ENCODE measurements at places on chromosomes 4 and X.

- no peak for DNase-seq
Observed at GRCh38 chr4:79141530-79141929, 184.3 kb downstream of the NAA11 start.

GRCh38 chrX:71998836-71999509 is 88.3 kb downstream of the NHSL2 start:
- DNase-seq = no peak

DNA sequence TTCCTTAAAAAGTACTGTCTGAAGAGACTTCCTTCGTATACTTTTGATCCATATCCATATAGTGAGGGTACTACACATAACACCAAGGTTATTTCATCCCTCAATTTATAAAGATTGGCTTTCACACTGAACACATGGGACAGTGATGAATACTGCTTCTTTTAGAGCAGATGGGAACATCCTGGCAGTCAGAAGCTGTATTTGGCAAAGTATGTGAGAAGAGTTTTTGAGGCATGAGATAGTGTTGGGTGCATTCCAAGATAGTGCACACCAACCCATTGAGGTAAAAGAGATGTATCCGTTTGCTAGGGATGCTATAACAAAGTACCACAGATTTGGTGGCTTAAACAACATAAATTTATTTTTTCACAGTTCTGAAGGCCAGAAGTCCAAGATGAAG is 141.1 kb downstream of the MOSPD2 start:
- DNase-seq = no peak

GRCh38 chr4:10082047-10082446 is 34.6 kb downstream of the WDR1 start:
- no peak for DNase-seq

GRCh38 chrX:99248180-99248579 is 1161.9 kb downstream of the PCDH19 start:
- DNase-seq = no peak

DNA sequence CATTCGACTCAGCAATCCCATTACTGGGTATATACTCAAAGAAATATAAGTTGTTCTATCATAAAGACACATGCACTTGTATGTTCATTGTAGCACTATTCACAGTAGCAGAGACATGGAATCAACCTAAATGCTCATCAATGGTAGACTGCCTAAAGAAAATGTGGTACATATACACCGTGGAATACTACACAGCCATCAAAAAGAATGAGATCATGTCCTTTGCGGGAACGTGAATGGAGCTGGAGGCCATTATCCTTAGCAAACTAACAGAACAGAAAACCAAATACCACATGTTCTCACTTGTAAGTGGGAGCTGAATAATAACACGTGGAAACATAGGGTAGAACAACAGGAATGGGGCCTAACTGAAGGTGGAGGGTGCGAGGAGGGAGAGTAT is 44.9 kb downstream of the TMEM131L start:
- DNase-seq = no peak

DNA sequence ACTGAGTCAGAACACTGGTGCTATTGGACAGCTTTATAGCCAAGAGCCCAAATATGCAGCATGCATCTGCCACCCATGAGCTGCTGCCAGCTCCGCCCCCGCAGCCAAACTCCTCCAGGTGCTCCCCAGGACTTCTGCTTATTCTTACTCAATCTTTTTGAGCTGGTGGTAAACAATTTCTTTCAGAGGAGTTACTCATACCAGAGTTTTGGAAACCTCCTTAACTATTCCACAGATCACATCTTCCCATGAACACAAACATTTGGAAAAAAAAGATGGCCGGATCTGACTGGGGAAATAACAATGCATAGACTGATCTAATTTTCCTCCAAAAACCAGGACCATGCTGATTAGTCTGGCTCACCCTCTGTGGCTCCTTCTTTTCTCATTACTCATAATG is 399.9 kb downstream of the GPM6A start:
- no peak for DNase-seq

- no peak for DNase-seq
Observed at GRCh38 chr4:150457802-150458201, 124.1 kb upstream of the MAB21L2 start.

GRCh38 chr4:20422398-20422797 is 170.7 kb downstream of the SLIT2 start:
- DNase-seq = no peak

- no peak for DNase-seq
Observed at GRCh38 chrX:103722505-103722904, 11.8 kb downstream of the TMEM31 start.

DNA sequence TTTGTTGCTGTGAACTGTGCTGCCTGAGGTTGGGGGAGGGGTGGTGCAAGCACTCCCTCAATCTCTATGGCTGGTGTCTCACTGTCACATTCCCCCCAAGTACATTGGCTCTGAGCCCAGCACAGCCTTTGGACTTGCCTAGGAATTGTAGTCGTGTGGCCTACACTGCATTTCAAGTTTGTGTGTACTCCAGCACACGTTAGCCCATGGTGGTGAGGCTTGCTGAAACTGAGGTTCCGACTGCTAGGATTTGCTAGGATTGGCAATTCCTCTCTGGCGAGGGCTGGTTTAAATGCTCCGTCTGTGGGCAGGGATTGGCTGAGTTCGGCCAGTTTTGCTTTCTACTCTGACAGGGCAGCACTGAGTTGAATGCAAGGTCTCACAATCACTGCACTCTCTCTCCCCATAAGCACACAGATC is 121.7 kb upstream of the CXXC4 start:
- no peak for DNase-seq

DNA sequence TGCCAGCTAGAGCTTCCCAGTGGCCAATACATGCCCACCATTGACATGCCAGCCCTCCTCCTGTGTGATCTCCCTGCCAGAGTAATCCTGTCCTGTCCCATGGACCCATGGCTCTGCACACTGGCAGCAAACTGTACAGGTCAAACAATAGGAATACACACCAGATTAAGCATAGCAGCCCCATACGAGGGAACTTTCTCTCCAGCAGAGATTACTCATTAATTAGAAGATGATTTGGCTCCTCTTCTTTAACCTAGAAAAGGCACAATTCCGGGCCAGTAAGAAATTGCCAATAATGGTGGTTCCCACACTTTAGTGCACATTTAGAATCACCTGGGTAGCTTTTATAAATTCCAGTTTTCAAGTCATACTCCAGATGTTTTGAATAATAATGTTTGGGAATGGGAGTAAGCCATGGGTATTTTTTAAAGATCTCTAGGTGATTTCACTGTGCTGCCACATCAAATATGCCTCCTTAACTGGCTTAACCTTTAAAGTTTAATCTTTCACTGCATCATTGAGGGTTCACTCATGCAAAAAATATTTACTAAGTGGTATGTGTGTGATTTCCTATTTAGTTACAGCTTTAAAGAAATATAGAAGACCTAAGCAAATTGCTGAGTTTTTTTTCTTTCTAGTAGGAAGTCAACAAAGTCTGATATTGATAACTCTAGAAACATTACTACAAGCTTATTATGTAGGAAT is 277.6 kb upstream of the NWD2 start:
- DNase-seq = no peak

DNA sequence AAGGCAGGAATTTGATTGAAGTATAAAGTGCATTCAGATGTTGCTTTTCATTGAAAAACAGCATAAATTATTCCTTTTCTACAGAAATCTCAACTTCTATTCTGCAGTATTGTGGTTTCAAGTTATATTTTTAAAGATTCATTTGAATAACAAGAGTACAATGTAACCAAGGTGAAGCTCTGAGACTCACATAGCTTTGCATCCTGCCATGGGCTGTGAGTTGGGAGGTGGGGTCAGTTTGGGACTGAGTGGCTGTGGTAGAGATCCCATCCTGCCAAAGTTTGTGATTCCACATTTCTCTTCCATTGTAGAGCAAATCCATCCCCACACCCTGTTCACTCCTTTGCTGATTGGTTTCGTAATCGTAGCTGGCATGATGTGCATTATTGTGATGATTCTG is 69.2 kb downstream of the KIT start:
- DNase-seq = no peak

GRCh38 chr4:148258535-148258934 is 183.7 kb downstream of the NR3C2 start:
- DNase-seq = no peak

DNA sequence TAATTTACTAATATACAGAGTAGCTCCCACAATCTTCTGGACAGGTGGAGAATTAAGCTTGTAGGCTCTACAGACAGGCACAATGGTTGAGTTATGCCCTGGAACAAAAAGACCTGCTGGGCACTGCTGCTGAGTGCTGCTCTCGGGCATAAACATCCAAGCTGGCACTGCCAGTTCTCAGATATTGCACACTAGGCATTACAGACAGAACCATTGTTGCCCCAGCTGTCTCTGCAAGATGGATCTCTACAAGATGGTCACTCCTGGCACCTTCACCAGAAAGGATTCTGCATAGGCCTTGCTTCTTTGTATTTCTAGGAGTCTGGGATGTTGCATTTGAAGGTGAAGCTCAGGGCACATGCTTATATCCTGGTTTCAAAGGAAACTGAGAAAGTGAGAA is 527.1 kb downstream of the STIM2 start:
- DNase-seq = no peak

- no peak for DNase-seq
Observed at GRCh38 chr4:85776096-85776495, 301.1 kb downstream of the ARHGAP24 start.

- no peak for DNase-seq
Observed at GRCh38 chr4:158998624-158999023, 104.3 kb upstream of the RAPGEF2 start.

GRCh38 chrX:154988719-154989118 is 33.8 kb downstream of the F8 start:
- DNase-seq = no peak

- no peak for DNase-seq
Observed at GRCh38 chr4:152708796-152709195, 29.0 kb upstream of the TMEM154 start.

GRCh38 chrX:39805022-39805421 is 292.7 kb downstream of the BCOR start:
- no peak for DNase-seq

- DNase-seq = no peak
Observed at GRCh38 chrX:150429594-150429993, 66.5 kb downstream of the MAMLD1 start.

DNA sequence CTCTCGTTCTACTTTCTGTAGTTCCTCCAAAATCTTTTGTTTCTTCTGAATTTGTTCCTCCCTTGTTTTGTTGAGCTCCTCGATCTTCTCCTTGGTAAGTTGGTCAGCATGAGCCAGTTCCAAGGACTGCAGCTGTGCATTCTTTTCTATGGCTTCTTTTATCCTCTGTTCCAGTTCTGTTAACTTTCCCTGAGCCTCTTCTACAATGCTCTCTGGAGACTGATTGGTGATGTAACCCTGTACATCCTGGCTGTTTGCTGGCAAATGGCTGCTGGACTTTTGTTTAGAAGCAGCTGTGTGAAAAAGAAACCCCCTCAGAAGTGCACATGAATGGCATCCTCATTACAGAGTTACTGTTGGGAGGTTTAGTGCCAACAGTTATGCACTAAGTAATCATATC is 70.5 kb upstream of the COX18 start:
- no peak for DNase-seq

- DNase-seq = no peak
Observed at GRCh38 chr4:142414366-142414990, 431.6 kb downstream of the INPP4B start.

DNA sequence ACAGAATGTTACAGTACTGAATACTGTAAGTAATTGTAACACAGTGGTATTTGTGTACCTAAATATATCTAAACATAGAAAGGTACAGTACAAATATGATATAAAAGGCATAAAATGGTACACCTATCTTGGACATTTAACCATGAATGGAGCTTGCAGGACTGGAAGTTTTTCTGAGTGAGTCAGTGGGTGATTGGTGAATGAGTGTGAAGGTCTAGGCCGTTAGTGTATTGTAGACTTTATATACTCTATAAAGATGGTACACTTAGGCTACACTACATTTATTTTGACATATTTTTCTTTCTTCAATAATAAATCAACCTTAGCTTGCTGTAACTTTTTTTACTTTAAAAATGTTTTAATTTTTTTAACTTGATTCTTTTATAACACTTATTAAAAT is 422.5 kb upstream of the FSTL5 start:
- DNase-seq = no peak

DNA sequence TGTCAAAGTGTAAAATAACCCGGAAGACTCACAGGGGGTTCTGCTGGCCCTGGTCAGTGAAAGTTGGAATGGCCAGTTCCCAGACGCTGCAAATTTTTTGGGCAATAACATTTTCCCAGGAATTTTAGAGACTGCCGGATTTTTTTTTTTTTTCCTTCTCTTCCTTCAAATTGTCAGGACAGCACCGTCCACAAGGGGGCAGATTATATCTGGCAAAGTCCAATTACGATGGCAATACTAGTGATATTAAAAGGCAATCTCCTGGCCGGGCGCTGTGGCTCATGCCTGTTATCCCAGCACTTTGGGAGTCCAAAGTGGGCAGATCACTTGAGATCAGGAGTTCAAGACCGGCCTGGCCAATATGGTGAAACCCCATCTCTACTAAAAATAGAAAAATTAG is 20.5 kb downstream of the SLC25A5 start:
- no peak for DNase-seq

GRCh38 chr4:173057901-173058300 is 110.7 kb upstream of the GALNT7 start:
- no peak for DNase-seq

GRCh38 chrX:53682885-53683555 is 3.5 kb downstream of the HUWE1 start:
- no peak for DNase-seq

DNA sequence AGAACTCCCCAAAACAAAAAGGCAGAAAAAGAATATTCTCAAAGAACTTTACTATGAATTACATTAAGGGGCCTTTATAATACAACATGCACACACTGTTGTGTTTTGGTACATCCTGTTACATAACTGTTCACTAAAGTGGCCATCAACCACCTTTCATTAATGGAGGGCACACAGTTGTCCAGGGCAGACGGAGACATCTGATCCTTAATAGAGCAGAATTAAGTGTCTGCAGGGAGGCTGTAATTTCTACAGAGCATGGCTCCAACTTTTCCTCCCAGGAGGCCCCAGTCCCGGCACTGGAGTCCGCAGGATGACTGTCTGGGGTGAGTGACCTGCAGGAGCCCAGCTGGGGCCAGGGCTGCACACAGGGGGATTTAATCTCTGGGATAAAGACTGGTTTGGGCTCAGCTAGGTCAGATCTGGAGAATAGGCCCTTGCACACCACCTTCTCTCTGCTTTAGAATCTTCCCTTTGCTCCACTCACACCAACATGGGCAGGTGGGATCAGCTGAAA is 233.4 kb downstream of the MAML3 start:
- no peak for DNase-seq

DNA sequence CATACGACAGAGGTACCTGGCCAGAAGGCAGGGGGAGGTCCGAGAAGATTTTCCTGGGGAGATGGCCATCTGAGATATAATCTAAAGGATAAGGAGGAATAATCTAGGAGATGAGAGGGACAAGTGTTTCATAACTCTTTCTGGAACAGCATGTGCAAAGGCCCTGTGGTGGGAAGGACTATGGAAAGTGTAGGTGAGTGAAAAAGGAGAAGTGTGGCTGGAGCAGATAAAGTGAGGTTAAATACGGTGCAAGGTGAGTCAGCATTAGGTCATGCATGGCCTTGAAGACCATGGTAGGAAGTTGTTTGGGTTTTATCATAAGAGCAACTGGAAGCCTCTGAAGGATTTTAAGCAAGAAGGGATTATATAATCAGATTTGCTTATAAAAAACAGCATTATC is 34.6 kb upstream of the MTM1 start:
- no peak for DNase-seq

- no peak for DNase-seq
Observed at GRCh38 chrX:68998716-68999115, 166.5 kb downstream of the PJA1 start.
